Hepatocyte (in vitro differentiated cells): ENCODE measurements at places on chromosomes 12 and 14.
A peak's percentile ranks its signal among the peaks of the same experiment; 100 is the strongest.

DNA sequence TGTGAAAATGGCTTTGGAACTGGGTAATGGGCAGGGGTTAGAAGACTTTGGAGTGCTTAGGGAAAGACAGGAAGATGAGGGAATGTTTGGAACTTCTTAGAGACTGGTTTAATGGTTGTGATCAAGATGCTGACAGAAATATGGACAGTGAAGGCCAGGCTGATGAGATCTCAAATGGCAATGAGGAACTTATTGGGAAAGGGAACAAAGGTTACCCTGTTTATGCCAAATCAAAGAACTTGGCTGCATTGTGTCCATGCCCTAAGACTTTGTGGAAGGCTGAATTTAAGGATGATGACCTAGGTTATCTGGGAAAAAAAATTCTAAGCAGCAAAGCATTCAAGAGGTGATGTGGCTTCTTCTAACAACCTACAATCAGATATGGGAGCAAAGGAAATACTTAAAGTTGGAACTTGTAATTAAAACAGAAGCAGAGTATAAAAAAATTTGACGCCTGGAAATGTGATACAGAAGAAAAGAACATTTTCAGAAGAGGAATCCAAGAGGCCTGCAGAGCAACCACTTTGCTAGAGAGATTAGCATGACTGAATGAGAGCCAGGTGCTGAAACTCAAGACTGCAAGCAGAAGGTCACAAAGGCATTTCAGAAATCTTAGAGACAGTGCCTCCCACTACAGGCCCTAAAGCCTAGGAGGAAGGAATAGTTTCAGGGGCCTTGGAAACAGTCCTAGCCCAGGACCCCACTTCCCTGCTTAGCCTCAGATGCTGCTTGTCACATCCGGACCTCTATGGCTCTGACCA is 65.6 kb upstream of the FLRT2 start:
- H3K36me3 ChIP-seq, result no peaks in the 10 kb centered on the region
- no peak overlapping the region for H3K4me3 ChIP-seq
- H3K27ac ChIP-seq, result no peak overlapping the region
- DNase-seq, result no peak
- H3K27me3 ChIP-seq, result no peaks in the 10 kb centered on the region

GRCh38 chr14:68000511-68000910 is 180.9 kb downstream of the RAD51B start:
- H3K4me1 ChIP-seq, result peaks cover 24% of the 10 kb centered on the region
- DNase-seq, result no peak
- no peak overlapping the region for H3K4me3 ChIP-seq
- H3K27me3 ChIP-seq, result no peaks in the 10 kb centered on the region
- peak overlapping the region; percentile 60 for H3K27ac ChIP-seq

DNA sequence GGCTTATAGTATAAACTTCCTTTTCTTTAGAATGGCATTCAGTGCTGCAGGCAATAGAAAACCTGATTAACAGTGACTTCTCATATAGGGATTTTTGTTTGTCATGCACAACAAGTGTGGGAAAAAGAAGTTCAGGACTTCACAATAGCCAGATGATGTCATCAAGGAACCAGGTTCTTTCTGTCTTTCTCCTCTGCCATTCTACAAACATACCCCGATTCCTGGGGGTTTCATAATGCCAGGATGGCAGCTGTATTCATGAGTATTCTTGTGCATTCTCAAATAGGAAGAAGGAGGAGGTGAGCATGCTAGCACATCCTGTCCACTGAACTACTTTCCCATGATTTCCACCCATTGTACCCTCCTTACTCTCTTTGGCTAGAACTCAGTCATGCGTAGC is 182.7 kb upstream of the EEA1 start:
- H3K27me3 ChIP-seq, result no peaks in the 10 kb centered on the region
- H3K4me3 ChIP-seq, result no peak overlapping the region
- peaks cover 36% of the 10 kb centered on the region for H3K4me1 ChIP-seq
- DNase-seq, result no peak
- H3K36me3 ChIP-seq, result no peaks in the 10 kb centered on the region

- no peaks in the 10 kb centered on the region for H3K27me3 ChIP-seq
- no peak for DNase-seq
- H3K27ac ChIP-seq, result no peak overlapping the region
- no peak overlapping the region for H3K4me3 ChIP-seq
- no peaks in the 10 kb centered on the region for H3K36me3 ChIP-seq
These were observed 19.4 kb downstream of the ZFYVE21 start for GRCh38 chr14:103735022-103735421.

GRCh38 chr12:8157484-8158198 is 826 bp downstream of the ZNF705A start:
- H3K36me3 ChIP-seq, result no peaks in the 10 kb centered on the region
- H3K27ac ChIP-seq, result peak overlapping the region; percentile 64
- H3K4me3 ChIP-seq, result no peak overlapping the region
- H3K4me1 ChIP-seq, result no peaks in the 10 kb centered on the region

DNA sequence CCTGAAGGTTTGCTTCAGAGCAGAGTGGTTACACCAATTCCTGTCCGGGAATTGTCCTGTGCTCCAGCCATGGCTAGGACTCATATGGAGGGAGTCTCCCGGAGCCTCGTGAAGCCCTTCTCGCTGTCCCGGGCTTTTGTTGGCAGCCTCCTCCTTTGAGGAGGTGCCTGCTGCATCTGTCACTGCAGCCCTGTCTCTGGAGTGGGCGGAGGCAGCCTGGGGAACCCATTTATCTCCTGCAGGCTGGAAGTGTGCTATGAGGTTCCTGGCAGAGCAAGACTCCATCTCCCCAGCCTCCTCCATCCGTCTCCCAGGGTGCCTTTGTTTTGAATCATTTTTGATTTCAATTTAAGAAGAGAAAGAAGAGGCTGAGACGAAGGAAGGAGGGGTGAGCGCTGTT is 355.3 kb downstream of the GLT1D1 start:
- no peak overlapping the region for H3K27ac ChIP-seq
- no peaks in the 10 kb centered on the region for H3K36me3 ChIP-seq
- H3K4me1 ChIP-seq, result no peaks in the 10 kb centered on the region
- H3K27me3 ChIP-seq, result no peaks in the 10 kb centered on the region
- DNase-seq, result no peak
- H3K4me3 ChIP-seq, result no peak overlapping the region

- no peak overlapping the region for H3K27ac ChIP-seq
- peak overlapping the region; percentile 54 for H3K4me3 ChIP-seq
- peaks cover 17% of the 10 kb centered on the region for H3K4me1 ChIP-seq
- H3K36me3 ChIP-seq, result no peaks in the 10 kb centered on the region
- DNase-seq, result no peak
These were observed 14.2 kb upstream of the PAX9 start for GRCh38 chr14:36647417-36647823.

GRCh38 chr12:75634244-75635222 is 123.1 kb upstream of the KRR1 start:
- H3K4me1 ChIP-seq, result peaks cover 11% of the 10 kb centered on the region
- peak overlapping the region; percentile 3 for H3K27ac ChIP-seq
- no peaks in the 10 kb centered on the region for H3K27me3 ChIP-seq

DNA sequence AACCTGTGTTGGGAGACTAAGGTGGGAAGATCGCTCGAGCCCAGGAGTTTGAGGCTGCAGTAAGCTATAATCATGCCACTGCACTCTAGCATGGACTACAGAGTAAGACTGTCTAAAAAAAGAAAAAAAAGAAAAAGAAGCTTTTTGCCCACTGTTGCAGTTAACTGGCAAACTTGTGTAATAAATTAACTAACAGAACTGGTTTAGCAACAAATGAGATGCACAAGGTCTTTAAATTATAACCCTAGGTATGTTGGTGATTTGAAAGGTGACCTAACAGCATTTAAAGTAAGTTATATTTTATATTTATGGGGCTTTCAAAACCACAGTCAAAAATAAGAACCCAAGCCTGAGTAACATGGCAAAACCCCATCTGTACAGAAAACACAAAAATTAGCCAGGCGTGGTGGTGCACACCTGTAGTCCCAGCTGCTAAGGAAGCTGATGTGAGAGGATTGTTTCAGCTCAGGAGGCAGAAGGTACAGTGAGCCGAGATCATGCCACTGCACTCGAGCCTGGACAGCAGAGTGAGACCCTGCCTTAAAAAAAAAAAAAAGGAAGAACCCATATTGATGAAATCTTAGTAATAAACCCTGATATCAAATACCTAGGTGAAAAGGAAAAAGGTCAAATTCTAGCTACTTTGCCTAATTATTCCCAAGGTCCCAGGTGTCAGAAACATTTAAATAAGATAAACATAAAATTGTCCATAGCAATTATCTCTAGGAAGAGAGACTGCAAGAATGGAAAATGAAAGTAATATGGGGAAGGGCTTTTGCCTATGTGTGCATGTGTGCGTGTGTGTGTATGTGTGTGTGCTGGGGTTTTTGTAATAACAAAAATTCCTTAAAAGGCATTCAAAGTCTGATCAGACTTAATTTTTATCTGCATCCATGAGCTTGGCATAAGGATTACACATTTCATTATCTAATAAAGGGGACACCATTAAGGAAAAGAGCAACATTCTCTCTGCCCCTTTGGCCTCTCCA is 15.4 kb downstream of the SYNE2 start:
- H3K4me3 ChIP-seq, result no peak overlapping the region
- no peak for DNase-seq
- no peaks in the 10 kb centered on the region for H3K27me3 ChIP-seq
- H3K4me1 ChIP-seq, result no peaks in the 10 kb centered on the region

DNA sequence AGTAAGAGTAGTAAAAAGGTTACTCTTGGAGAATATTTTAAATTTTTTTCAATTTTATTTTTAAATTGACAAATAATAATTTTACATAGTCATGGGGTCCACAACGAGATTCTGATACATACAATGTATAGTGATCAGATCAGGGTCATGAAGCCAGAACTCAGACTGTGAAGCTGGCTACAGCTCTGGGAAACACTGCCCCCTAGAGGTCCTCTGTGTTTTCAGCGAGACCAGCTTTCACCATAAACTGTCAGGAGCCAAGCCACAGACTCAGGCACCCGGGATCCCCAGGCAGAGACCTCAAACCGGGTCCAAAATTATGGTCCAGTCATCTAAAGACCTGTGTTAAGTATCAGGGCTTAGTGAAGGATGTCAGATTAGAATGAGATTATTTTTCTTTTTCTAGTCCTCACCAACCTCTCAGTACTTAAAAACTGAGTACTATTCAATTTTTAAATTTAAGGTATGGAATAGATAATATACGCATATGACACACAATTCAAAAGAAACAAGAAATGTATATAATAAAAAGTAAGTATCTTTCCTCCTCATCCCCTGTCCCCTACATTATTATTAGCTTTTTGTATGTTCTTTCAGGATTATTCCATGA is 397.1 kb downstream of the MDGA2 start:
- H3K36me3 ChIP-seq, result no peaks in the 10 kb centered on the region
- peak; percentile 74 for DNase-seq
- H3K4me1 ChIP-seq, result no peaks in the 10 kb centered on the region

- no peak overlapping the region for H3K27ac ChIP-seq
- peak; percentile 12 for DNase-seq
- H3K27me3 ChIP-seq, result no peaks in the 10 kb centered on the region
These were observed 251.2 kb downstream of the ACSS3 start for GRCh38 chr12:81329085-81329484.

GRCh38 chr12:22415342-22416309 is 81.1 kb upstream of the ST8SIA1 start:
- no peaks in the 10 kb centered on the region for H3K27me3 ChIP-seq
- DNase-seq, result no peak
- no peak overlapping the region for H3K4me3 ChIP-seq
- H3K4me1 ChIP-seq, result no peaks in the 10 kb centered on the region
- H3K36me3 ChIP-seq, result no peaks in the 10 kb centered on the region

DNA sequence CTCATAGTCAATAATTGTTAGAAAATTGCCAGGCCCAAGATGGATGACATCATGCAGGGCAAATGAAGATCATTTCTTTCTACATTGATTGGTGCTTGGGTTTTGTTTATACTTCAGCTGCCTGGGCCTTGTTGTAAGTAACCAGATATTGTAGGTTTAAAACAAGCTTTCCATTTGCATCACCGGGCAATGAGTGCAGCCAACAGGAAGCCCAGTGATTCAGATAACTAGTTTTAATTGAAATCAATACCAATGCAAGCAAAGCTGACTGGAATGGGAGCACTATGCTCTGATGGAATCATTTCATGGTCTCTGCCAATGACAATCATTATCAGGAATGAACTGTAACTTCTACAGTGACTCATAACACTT is 279.3 kb downstream of the DUSP6 start:
- no peaks in the 10 kb centered on the region for H3K36me3 ChIP-seq
- no peak for DNase-seq
- H3K4me3 ChIP-seq, result no peak overlapping the region
- H3K27me3 ChIP-seq, result no peaks in the 10 kb centered on the region
- H3K4me1 ChIP-seq, result no peaks in the 10 kb centered on the region

DNA sequence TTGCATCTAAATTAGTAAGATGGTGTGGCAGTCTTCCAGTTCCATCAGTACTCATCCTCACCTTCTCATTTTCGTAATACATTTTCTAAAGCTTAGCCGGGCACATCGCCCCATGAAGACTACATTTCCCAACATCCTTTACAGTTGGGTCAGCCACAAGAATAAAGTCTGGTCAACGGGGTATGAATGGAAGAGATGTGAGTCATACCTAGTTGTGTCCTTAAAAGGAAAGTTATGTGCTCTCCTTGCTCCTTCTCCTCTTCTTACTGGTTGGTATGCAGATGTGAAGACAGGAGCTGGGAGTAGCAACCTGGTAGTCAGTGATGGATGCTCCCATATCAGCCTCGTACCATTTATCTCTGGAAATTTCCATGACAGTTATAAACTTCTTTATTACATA is 35.9 kb upstream of the EGLN3 start:
- no peak overlapping the region for H3K27ac ChIP-seq
- no peak overlapping the region for H3K4me3 ChIP-seq
- DNase-seq, result peak; percentile 39
- no peaks in the 10 kb centered on the region for H3K27me3 ChIP-seq
- no peaks in the 10 kb centered on the region for H3K36me3 ChIP-seq

- no peak for DNase-seq
- H3K36me3 ChIP-seq, result no peaks in the 10 kb centered on the region
- H3K4me1 ChIP-seq, result no peaks in the 10 kb centered on the region
- H3K27me3 ChIP-seq, result no peaks in the 10 kb centered on the region
These were observed 16.0 kb downstream of the METTL3 start for GRCh38 chr14:21494902-21495762.

- peaks cover 23% of the 10 kb centered on the region for H3K4me1 ChIP-seq
- DNase-seq, result peak; percentile 30
- peaks cover 77% of the 10 kb centered on the region for H3K27me3 ChIP-seq
- H3K27ac ChIP-seq, result no peak overlapping the region
- no peaks in the 10 kb centered on the region for H3K36me3 ChIP-seq
These were observed 3.4 kb downstream of the PTHLH start for GRCh38 chr12:27968972-27969623.

DNA sequence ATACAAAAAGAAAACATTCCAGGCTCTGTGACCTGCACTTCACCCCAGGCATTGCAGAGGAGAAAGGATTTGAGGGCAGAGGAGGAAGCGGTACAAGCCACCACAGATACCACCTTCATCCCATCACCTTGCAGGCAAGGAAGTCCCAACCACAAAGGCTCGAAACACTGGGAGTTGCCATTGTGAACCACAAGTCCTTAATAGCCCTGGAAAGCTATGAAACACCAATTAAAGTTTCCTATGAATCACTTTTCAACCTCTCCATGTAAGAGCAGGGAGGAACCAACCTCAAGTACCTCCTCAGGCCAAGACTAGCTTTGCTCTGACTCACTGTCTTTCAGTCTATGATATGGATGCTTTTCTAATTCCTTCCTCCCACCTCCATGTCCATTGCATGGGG is 27.0 kb downstream of the MAP3K9 start:
- no peaks in the 10 kb centered on the region for H3K36me3 ChIP-seq
- no peak for DNase-seq
- H3K27me3 ChIP-seq, result no peaks in the 10 kb centered on the region
- H3K4me3 ChIP-seq, result no peak overlapping the region

- H3K27me3 ChIP-seq, result no peaks in the 10 kb centered on the region
- H3K36me3 ChIP-seq, result no peaks in the 10 kb centered on the region
- H3K27ac ChIP-seq, result peak within 1 kb of the TSS; percentile 86
- peaks cover 45% of the 10 kb centered on the region for H3K4me1 ChIP-seq
- no peak within 1 kb of the TSS for H3K4me3 ChIP-seq
These were observed at the start of gene KRT80 for GRCh38 chr12:52191841-52192791. TSS of gene KRT80 (minus strand) at chr12:52192014. CDS start at chr12:52191902, 112 bp downstream.
